Caco-2 (cell line): ENCODE measurements at places on chromosomes 5 and 9.

DNA sequence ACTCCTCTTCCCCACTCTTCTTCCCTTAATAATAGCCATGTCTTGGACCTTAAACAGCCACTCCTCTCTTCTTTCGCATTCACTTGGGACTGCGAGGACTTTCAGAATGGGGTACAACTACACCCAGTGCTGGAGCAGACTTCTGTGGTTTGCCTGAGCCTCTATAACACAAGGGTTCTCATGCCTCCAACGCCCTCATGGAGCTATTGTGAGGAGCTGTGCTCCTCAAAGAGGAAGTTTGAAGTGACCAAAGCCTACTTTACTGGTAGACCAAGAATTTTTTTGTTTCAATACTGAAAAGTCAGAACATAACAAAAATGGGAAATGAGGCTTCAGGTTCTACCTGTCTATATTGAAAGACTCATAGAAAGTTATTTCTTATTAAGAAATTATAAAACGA lies 316.4 kb downstream of the PIK3R1 start:
- no peaks in the 10 kb centered on the region for H3K36me3 ChIP-seq
- H3K4me3 ChIP-seq, result no peak overlapping the region
- H3K27me3 ChIP-seq, result no peaks in the 10 kb centered on the region

GRCh38 chr9:97514531-97514930 lies 13.1 kb downstream of the TMOD1 start:
- H3K27me3 ChIP-seq, result no peaks in the 10 kb centered on the region
- no peaks in the 10 kb centered on the region for H3K36me3 ChIP-seq
- no peak overlapping the region for H3K4me3 ChIP-seq
- H3K27ac ChIP-seq, result no peak overlapping the region

- H3K4me1 ChIP-seq, result no peaks in the 10 kb centered on the region
- H3K27me3 ChIP-seq, result no peaks in the 10 kb centered on the region
- H3K27ac ChIP-seq, result no peak overlapping the region
- H3K36me3 ChIP-seq, result no peaks in the 10 kb centered on the region
Measured at GRCh38 chr5:10124287-10124686, 125.4 kb downstream of the ATPSCKMT start.

GRCh38 chr5:17221843-17222636 lies 4.6 kb downstream of the BASP1 start:
- no peak overlapping the region for H3K27ac ChIP-seq
- H3K4me1 ChIP-seq, result peaks cover 43% of the 10 kb centered on the region
- H3K27me3 ChIP-seq, result no peaks in the 10 kb centered on the region
- H3K36me3 ChIP-seq, result no peaks in the 10 kb centered on the region

- no peaks in the 10 kb centered on the region for H3K27me3 ChIP-seq
- H3K4me3 ChIP-seq, result no peak overlapping the region
- no peaks in the 10 kb centered on the region for H3K36me3 ChIP-seq
- H3K27ac ChIP-seq, result no peak overlapping the region
Measured at GRCh38 chr5:33400675-33401074, 40.1 kb upstream of the TARS1 start.

DNA sequence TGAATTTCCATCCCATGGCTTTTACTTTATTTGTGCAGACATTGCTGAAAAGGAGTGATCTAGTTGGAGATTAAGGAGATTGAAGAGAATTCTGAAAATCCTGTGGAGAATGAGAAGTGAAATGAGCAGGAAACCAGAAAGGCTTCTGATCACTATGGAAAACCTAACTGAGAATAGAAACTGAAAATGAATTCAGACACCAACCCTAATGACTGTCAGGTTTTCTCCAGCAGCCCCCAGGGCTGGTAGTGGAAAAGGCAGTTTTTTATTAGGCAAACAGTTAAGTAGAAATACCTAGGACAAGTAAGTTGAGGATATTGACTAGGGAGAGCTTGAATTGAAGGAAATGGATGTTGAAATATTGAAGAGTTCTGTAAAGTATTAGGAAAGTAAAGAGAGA lies 14.7 kb upstream of the ARRDC3 start:
- H3K4me1 ChIP-seq, result no peaks in the 10 kb centered on the region
- no peak overlapping the region for H3K4me3 ChIP-seq
- no peaks in the 10 kb centered on the region for H3K36me3 ChIP-seq

DNA sequence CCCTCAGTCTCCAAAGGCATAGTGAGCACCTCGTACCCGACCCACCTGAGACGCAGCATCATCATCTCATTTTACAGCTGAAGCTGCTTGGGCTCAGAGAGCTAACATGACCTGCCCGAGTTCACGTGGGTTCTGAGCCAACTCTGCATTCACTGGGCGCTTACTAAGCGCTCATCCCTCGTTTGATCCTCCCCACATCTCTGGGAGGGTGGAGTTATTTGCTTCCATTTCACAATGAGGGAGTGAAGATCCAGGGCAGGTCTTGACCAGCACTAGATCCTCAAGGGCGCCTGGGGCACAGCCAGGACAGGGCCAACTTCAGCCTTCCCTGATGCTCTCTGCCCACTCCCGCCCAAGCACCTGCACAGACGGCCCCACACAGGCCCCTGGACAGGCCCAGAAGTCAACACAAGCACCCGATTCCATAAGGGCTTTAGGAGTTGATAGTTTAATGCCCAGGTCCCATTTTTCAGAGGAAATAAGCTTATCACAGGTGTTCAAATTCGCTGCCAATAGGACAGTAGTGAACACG lies 80.8 kb downstream of the HRH2 start:
- H3K27me3 ChIP-seq, result no peaks in the 10 kb centered on the region
- no peaks in the 10 kb centered on the region for H3K4me1 ChIP-seq
- no peak overlapping the region for H3K27ac ChIP-seq
- DNase-seq, result no peak
- no peak overlapping the region for H3K4me3 ChIP-seq

GRCh38 chr9:26033336-26033735 lies 355.1 kb upstream of the TUSC1 start:
- no peaks in the 10 kb centered on the region for H3K4me1 ChIP-seq
- no peak overlapping the region for H3K27ac ChIP-seq
- H3K4me3 ChIP-seq, result no peak overlapping the region
- no peak for DNase-seq

GRCh38 chr5:111585946-111586345 lies 73.6 kb upstream of the STARD4 start:
- no peak overlapping the region for H3K27ac ChIP-seq
- no peak for DNase-seq
- no peaks in the 10 kb centered on the region for H3K36me3 ChIP-seq
- H3K4me3 ChIP-seq, result no peak overlapping the region

GRCh38 chr9:3820643-3821042 lies 294.8 kb upstream of the RFX3 start:
- H3K27me3 ChIP-seq, result no peaks in the 10 kb centered on the region
- no peaks in the 10 kb centered on the region for H3K36me3 ChIP-seq
- H3K27ac ChIP-seq, result no peak overlapping the region
- H3K4me3 ChIP-seq, result no peak overlapping the region
- no peak for DNase-seq
- H3K4me1 ChIP-seq, result no peaks in the 10 kb centered on the region
